ENCODE measurements at places on chromosomes 16 and 17.

DNA sequence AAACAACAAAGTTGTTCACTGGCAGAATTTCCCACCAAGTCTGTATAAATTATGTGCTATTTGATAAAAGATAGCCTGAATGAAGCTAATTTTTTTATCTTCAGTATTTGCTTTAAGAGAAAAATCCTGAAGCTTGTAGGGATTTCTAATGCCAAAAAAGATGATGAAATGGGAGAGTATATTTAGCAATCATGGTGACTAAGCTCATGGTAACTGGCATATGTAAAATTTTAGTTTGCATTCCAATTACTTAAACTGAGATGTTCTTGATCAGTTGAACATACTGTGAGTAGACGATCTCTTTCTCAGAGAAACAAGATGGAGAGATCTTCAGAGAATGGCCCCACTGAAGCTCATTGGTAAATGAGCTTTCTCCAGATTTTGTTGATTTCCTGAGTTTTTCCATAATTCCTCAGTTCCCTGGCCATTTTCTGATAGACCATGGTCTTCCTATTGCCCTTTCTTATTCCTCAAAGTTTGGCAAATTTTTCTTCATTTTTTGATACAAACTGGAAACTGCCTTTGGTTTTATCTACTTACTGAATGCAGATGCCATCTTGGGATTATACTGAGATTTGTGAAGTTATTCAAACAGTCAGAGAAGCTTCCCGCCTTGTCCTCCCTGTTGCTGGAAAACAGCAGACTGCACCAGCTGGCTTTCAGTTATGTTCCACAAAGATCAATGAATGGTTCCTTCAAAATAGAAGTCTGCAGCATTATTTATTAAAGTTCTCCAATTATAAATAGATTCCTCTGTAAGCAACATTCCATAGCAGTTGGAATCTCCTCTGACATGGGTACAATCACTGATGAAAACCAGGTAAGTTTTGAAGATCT lies 68.3 kb upstream of the ALOX12 start:
- DNase-seq: no peak

DNA sequence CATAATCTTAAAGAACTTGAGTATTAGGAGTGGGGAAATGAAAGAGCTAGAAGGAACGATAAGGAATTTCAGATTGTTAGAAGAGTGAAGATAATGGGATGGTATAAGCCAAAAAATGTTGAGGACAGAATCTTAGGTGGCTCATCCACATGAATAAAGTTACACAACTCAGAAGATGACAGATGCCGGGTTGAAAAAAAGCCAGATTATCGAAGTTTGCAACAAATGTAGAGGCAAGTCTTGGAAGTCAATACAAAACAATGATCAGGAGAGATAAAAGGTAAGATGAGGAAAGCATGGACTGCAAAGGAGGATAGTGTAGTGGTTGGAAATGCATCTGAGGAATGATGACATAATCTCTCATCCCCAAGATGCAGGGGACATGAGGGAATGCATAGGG lies 45.1 kb upstream of the TAOK1 start:
- DNase-seq: no peak

GRCh38 chr16:59330019-59330670 lies 596.0 kb upstream of the GOT2 start:
- DNase-seq: no peak

DNA sequence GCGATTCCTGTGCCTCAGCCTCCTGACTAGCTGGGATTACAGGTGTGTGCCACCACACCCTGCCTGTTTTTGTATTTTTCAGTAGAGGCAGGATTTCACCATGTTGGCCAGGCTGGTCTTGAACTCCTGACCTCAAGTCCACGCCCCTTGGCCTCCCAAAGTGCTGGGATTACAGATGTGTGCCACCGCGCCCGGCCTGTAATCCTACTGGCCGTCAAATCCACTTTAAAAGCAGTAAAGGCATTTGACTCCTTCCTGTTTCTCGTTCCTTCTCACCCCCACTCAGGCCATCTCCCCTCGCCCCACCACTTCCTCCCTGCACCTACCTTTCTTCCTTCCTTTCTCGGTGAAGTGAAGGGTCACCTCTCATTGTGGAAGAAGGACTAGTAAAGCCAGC lies 69.4 kb upstream of the CREBBP start:
- no peak for DNase-seq

- no peak for DNase-seq
Observed at GRCh38 chr16:524274-525040, 3.1 kb upstream of the CAPN15 start.

GRCh38 chr17:68134046-68134637 lies 98.6 kb downstream of the KPNA2 start:
- DNase-seq: no peak

DNA sequence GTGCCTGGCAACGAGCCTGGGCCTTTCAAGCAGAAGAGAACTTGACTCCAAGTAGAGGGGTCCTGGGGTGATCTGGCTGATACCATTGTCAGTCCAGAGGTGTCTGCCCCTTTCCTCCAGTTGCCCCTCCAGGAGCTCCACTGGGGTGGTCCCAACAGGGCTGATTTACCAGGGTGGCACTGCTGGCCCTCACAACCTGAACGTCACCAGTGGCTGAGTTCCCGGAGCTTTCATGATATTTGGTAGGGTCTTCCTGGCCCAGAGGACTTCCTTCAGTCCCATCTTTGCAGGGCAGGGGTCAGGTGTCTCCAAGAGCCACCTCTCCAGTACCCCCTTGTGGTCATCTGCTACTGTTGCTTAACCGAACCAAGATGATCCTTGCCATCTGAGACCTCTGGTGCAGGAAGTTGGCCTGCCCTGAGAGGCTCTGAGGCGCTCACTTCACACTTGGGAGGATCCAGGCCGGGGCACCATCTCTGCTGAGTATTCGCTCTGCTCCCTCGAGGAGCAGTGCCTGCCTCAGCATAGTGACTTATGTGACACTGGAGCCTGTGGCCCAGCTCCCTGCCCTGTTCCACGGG lies 3.5 kb downstream of the LIMD2 start:
- DNase-seq: no peak

- DNase-seq: no peak
Observed at GRCh38 chr16:78372277-78372676, 272.8 kb downstream of the WWOX start.

- DNase-seq: peak; percentile 88
Observed at GRCh38 chr17:64975318-64976087, 56.2 kb upstream of the LRRC37A3 start.

GRCh38 chr16:56647641-56648431 lies 3.9 kb upstream of the MT1B start:
- no peak for DNase-seq

- DNase-seq: no peak
Observed at GRCh38 chr17:43212641-43213490, 1.2 kb downstream of the TMEM106A start.

- no peak for DNase-seq
Observed at GRCh38 chr17:65542610-65543009, 18.8 kb downstream of the AXIN2 start.

- no peak for DNase-seq
Observed at GRCh38 chr17:16046966-16047365, 47.3 kb downstream of the TTC19 start.

DNA sequence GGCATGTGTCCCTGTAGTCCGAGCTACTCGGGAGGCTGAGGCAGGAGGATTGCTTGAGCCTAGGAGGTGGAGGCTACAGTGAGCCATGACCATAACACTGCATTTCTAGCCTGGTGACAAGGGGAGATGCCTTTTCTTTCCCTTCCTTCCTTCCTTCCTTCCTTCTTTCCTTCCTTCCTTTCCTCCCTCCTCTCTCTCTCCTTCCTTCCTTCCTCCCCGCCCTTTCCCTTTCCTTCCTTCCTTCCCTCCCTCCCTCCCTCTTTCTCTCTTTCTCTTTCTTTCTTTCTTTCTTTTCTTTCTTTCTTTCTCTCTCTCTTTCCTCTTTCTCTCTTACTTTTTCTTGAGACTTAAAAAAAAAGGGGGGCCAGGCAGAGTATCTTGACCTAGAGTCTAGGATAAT lies 3.1 kb upstream of the CEP20 start:
- no peak for DNase-seq

DNA sequence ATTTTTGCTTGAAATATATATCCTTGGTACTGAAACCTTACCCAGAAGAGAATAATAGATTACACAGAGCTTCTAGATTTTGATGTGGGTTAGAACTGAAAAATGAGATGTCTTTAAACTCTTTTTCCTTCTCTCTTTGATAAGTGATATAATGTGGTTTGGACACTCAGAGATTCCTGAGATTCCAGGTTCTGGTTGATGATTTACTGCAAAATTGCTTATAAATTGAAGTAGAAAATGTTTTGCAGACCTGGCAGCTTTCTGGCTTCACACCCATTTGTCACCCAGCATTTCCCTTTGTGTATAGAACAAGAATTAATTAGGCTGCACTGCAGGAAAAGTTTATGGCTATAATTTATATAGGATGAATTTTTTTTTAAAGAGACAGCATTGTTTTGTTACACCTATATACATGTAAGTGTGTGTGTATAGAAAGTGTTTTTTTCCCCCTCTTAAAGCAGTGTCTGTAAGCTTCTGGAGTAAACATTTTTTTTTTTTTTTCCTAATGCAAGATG lies 23.5 kb downstream of the AATF start:
- DNase-seq: no peak

DNA sequence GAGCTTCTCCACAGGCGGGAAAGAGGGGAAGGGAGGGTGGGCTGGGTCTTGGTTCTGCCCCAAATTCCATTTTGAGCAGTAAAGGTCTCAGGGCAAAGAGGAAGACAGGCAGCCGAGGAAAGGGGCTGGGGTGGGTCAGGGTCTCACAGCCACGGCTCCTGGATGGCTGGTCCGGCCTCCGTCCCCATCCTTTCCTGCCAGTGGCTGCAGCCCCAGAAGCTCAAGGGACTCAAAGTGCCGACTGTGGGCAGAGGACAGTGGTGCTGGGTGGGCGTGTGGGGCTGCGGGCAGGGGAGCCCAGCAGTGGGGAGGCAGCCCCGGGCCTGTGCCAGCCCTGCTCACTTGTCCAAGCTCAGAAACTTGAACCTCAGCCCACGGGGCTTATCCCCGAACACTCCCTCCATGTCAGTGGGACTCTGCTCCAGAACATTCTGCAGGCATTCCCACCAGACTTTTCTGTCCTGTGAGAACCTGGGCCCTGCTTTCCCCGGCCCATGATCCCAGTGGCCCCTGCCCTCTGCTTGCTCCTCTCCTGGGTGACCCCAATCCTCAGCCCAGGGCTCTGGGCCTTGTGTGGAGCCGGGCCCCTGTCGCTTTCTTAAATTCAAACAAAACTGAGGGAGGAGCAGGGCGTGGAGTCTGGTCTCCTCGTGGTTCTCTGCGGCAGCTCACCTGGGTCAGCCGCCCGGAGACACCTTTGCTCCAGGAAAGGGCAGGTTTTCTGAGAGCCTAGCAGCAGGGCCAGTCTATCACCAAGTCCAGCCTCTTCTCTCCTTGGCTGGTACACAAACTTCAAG lies 117.8 kb upstream of the METRNL start:
- DNase-seq: no peak

- DNase-seq: peak; percentile 11
Observed at GRCh38 chr17:47999582-47999981, 28.7 kb downstream of the CDK5RAP3 start.

DNA sequence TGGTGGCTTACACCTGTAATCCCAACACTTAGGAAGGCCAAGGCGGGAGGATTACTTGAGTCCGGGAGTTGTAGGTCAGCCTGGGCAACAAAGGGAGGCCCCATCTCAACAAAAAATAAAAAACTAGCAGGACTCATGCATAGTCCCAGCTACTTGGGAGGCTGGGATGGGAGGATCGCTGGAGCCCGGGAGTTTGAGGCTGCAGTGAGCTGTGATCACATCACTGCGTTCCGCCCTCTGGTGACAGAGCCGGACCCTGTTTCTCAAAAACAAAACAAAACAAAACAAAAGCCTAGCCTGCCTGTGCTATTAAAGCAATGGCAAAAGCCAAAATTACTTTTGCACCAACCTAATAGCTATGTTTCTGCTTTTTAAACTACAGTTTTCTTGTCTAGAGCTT lies 1.5 kb downstream of the FCSK start:
- no peak for DNase-seq

DNA sequence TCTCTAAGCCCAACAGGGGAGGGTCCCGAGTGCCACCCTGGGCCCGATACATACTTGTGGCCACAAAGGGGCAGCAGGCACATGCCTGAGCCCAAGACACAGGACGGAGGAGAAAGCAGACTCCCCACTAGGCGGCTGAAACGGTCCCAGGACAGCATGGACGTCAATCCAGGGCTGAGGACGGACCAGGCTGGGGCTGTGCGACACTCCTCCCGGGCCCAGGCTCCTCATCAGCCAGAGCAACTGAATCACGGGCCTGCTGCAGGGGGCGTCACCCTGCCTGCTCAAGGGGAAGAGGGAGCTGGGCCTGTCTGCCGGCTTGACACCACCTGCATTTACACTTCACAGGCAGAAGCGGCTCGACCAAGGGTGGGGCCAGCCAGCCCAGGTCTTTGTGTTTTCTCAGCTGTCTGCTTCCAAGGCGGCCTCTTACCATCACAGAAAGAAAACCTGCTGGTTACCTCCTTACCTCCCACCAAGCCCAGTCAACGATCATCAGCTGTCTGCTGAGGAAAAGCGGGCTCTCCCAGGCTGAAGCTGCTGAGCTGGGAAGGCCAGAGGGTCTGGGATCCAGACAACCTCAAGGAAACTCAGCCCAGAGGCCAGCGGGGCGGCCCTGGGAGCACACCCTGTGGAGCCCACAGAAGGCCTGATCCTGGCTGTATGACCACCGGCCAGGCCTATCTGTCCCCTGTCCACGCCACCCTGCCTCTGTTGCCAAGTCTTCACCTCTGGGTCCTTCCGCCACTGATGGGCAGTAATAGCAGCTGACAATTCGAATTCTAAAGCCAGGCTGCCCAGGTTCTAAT lies 26.4 kb downstream of the KIFC3 start:
- peak; percentile 26 for DNase-seq

- DNase-seq: no peak
Observed at GRCh38 chr17:71109697-71110096, 940.4 kb downstream of the KCNJ2 start.

All from DMS153 (cell line).